ENCODE measurements at places on chromosomes 13 and 19.

DNA sequence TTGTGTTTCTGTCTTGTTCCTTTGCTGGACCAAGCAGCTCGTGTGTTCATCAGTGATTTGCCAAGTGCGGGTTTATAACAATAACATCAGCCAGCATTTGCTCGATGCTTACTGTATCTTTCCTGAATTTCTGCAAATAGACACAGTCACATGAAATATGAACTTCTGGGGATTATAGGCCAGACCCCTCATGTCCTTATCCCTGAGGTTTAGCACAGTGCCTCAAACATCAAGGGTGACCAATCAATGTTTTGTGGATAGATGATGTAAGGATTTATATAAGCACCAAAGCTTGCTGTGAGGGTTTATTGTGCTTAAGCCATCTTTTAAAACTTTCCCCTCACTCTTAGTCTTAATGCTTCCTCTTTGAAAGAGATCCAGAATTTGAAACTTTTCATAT, 323.9 kb downstream of the SLC7A1 start:
- DNase-seq = no peak

DNA sequence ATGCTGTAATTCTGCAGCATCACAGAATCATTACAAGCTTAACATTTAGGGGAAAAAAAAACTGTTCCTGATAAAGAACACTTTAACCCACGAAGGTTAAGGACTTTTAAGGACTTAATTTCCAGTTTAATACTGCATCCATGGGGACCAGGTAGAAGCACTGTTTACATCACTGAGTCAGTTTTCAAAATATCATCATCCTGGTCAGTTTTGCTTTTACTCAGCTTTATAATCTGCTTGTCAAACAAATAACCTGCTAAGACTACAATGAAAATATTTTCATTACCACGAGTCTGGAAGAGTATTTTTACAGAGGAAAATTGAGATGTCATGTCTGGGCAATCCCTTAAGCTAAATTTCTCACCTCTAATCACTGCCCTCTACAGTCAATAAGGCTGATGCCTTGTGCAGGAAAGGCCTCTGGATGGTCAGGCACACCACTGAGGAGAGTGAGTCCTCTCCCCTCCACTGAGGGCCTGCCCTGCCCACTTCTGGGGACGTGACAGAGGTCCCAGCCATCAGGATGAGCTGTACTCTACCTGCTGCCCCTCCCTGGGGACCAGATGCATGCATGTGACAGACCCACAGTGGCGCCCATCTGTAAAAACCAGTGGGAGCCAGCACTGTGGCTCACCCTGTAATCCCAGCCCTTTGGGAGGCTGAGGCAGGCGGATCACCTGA, 31.0 kb downstream of the FOXO1 start:
- no peak for DNase-seq

- DNase-seq = no peak
Observed at GRCh38 chr13:45298206-45298505, 42.8 kb downstream of the TPT1 start.

- DNase-seq = no peak
Observed at GRCh38 chr19:45428384-45429231, 4.9 kb upstream of the ERCC1 start.
